ENCODE measurements at places on chromosomes 7 and 10. TPM values are rescaled to one million over a fixed set of nuclear protein-coding genes. Genes with fewer than 3 reads are reported as not detected.
A peak's percentile ranks its signal among the peaks of the same experiment; 100 is the strongest.

DNA sequence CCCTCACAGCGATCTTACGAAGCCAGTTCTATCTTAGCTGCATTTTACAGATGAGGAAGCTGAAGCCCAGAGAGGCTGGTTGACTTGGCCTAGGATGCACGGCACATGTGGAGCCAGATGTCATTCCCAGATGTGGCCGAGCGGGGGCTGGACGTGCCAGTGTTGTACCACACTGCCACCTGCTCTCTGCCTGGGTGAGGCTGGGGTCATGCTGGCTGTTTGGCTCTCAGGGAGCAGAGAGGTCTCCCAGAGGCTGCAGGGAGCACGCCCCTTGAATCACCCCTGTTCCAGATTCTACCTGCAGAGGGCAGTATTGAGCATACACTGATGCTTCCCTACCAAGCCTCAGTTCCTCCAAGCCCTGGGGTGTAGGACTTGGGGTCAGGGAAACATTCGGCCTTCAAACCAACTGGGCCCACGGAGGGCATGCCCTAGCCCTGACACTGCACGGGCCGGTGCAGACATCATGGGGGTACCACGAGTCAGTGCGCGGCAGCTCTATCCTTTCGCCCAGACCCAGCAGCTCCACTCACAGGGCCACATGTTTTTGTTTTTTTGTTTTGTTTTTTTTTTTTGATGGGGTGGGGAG lies 3.8 kb upstream of the GTF2IRD1 start:
- DNase-seq, result peak; percentile 87

GRCh38 chr10:100841528-100841927 lies 71.2 kb upstream of the SLF2 start:
- no peak for DNase-seq

The H2BK1 gene
- total RNA-seq, result not detected

GRCh38 chr10:62264702-62265436 lies 3.8 kb downstream of the RTKN2 start:
- peak; percentile 82 for DNase-seq

GRCh38 chr10:82683945-82684344 lies 809.0 kb downstream of the NRG3 start:
- DNase-seq, result no peak

DNA sequence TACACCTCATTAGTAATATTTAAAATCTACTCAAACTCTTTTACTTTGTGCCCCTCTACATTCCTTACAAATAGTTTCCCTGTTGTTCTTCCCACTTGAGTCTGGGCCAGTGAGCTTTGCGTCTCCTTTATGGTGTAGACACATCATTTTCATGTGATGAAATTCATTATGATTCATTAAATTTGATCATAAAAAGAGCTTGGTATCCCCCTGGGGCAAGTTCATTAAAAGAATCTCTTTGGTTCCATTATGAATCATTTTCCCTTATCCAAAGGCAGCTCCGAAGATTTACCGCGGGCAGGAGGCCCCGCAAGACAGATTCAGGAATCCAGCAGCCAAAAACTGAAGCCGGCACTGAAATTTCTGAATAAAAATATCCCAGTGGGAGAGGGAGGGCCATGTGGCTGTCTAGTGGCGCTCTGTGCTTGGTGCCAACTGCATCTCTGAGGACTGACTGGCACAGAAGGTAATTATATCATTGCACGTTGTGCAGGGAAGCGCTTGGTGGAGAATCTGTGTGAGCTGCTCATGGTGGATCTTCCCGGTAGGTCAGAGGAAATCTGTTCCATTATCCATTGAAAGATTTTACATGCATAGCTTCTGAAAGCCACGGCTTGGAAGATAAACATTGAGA lies 151.4 kb upstream of the PITRM1 start:
- no peak for DNase-seq

The TBX20 gene
- total RNA-seq, result not detected

GRCh38 chr10:63267414-63268148 lies 134.5 kb downstream of the NRBF2 start:
- peak; percentile 82 for DNase-seq

The NKX1-2 gene
- total RNA-seq, result not detected

GRCh38 chr10:72123616-72124015 lies 35.3 kb upstream of the SPOCK2 start:
- no peak for DNase-seq

DNA sequence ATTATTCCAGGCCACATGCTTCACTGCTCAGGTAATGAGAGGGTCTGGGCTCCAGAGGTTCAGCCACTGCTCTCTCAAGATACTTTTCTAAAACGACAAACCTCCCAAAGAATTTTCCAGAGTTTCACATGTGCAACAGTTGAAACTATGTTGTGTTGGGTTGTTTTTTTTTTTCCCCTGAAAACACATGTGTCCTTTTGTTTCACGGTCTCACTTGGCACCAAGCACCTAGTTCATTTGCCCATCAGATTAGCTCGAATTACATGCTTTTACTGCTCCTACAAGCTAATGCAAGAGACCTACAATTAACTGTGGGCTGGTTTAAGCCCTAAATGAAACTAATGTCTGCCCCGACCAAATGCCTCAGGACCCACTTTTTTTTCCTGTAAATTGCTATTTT lies 313.3 kb downstream of the FGFR2 start:
- DNase-seq, result no peak

DNA sequence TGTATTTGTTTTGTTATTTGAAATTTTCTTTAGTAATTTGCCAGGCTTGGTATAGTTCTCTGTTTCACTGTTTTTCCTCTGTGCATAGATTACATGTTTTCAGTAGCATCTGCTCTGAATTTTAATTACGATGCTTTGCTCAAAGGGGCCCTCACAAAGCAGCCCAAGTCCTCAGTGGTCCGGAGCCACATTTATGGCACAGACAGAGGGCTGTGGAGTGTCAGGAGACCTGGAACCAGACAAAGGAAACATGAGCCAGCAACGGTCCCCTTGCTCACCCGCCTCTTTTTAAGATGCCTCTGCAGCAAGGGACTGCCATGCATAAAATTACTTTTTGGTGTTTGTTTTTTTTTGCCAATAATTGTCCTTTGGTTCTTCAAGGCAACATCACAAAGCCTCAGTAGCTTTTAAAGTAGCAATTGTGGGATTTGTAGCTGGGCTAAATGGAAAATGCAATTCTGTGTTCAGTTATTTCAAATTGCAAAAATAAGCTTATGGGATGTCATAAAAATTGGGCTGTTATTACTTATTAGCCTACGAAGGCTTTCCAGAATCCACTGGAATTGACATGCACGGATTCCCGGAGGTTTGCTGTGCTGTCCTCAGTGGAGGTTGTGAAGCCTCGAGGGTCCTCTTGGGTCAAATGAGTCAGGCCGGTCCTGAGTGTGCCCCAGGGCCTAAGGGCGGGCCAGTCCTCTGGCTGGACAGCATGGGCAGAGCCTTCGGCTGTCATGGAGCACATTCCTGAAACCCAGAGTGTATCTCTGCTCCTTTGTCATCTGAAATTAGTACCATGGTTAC lies 422.8 kb downstream of the GLRX3 start:
- no peak for DNase-seq

- DNase-seq, result no peak
Measured at GRCh38 chr10:78412605-78413004, 378.9 kb downstream of the RPS24 start.

GRCh38 chr10:98696516-98696915 lies 249.8 kb upstream of the HPS1 start:
- DNase-seq, result no peak

DNA sequence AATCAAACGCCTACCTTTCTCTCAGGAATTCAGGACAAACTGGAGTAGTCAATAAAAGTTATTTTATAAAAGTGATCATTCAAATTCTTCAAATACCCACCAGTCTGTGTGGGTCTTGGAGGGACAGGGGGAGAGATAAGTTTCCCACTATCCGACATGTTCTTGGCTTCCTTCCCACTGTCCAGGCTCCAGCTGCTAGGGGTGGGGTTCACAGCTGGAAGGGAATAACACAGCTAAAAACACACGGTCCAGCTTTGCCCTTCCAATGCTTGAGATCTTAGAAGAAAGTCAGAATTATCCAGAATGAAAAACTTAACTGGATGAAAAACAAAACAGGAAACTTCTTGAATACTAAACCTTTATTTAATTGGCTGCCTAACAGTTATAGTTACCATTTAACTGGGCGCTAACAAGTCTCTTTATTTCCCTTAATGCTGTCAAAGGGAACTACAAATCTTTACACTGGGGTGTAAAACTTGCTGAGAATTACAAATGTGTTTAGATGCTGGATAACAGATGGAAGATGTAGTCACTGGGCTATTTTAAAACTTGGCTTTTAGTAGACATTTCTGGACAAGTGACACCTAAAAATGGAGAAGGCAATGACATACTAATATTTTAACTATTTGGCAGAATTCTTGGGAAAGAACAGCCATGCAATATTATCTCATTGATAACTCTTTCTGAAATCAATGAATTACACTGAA lies 172.8 kb upstream of the IMMP2L start:
- DNase-seq, result no peak

The ZPBP gene
- total RNA-seq, result not detected

The ZC3HAV1 gene
- 38.2 TPM for total RNA-seq

- DNase-seq, result no peak
Measured at GRCh38 chr7:88318196-88318595, 11.5 kb upstream of the STEAP4 start.

DNA sequence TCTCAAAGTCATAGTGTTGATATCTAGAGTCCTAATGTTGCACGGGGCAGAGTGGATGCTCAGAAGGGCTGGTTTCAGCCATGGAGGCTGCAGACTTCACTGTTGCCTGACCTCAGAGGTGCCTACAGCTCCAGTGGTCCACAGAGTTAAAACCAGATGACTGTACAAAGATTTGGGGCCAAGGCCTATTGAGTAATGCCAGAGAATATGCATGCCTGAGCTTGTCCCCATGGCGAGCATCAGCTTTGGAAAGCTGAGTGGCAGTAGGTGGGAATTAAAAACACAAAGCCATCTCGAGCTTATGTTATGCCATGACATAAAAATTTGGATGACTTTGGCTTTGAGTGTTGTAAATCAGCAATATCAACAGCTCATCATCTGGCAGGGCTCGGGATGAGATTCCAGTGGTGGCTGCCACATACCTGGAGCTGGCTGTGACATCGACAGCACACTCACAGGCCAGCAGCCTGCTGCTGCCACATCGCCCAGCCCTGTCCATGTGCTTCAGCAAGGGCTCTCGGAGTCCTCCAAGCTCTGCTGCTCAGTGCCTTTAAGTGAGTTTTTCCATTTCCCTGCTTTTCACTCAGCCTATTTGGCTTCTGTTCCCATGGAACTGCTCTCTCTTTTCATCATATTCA lies 379.6 kb downstream of the TNS3 start:
- no peak for DNase-seq

DNA sequence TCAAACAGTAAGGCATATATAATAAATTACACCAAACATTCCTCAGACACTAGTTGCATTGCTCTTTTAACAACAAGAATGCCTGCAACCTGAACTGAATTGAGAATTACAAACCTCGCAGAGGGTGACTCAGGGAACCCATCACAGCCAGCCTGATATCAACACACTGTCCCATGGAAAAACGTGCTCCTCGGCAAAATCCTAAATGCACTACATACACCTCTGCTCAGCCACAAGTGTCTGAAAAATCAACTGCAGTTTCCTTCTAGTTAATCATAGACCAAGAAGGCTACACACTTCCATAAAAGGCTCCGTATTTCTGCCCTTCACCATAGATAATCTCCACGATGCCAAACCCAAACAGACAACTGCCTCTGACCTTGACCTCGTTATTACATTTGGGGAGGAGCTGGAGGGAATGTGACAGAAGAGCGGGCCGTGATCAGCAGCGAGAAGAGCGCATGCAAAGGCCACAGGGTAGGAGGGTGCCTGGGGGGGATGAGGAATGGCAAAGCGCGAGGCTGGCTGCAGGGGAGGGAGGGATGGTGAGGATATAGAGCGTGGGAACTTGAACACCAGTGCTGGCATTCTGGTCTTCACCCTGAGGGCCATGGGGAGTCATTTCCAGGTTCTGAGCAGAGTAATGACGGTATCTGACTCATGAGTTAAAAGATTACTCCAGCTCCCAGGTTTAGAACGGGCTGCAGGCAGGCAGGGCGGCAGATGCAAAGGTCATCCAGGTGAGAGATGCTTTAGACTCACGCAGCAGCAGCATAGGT lies 201.9 kb upstream of the FRMD4A start:
- no peak for DNase-seq

DNA sequence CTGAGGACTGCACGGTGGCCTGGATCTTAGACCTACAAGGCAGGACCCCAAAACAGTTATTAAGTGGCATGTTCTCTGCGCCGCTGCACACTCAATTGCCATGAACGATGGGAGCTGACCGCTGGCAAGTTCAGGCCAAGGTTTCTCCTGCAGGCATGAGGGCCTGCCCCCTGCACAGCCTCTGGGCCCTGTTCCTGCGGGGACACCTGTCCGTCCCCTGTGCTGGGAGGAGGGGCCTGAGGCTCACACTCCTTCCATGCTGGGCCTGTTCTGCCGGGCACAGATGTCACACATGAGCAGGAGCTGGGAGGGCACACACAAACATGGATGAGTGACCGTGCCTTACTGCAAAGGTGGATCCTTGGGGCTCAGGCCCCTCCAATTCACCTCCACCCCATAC lies 90.0 kb downstream of the PTPRN2 start:
- no peak for DNase-seq

GRCh38 chr7:98420966-98421612 lies 20.2 kb upstream of the BAIAP2L1 start:
- DNase-seq, result peak; percentile 98

GRCh38 chr10:110008518-110009339 lies 945 bp downstream of the ADD3 start:
- peak; percentile 66 for DNase-seq

GRCh38 chr7:92695308-92696261 lies 105.4 kb upstream of the FAM133B start:
- peak; percentile 98 for DNase-seq

The NPFFR1 gene
- total RNA-seq, result 2.9 TPM

DNA sequence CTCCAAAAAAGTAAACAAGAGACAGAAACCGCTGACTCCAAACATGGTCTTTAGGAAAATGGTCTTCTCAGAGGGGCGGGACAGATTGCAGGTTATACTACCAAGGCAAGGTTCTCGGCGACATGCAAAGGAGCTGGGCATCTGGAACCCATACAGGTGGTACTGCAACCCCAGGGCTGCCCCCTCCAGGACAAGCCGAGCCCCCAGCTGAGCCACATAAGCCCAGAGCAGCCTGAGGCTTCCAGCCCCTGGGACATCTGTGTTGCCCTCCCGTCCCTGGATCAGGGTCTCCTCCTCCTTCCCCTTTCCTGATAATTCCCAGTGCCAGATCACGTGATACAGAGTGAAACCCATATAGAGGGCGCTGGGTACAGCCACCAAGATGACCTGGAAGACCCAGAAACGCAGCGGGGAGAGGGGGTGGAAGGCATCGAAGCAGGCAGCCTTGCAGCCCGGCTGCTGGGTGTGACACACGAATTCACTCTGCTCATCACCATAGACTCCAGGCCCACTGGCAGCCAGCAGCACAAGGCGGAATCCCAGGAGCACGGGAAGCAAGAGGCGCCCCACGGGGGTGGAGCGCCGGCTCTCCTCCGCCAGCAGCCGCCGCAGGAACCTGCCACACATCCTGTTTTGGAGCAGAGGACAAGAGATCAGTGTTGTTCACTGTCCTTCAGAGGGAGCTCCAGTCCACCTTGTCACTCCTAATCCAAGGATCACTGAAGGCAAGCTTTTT lies at the start of gene GJC3:
GJC3 (minus strand) TSS at position 627 of the 736 bp plus-strand sequence; CDS start at position 627, 0 bp downstream.
- peak; percentile 85 for DNase-seq

- no peak for DNase-seq
Measured at GRCh38 chr10:80372675-80373074, 16.1 kb downstream of the DYDC2 start.

The MYL10 gene
- not detected for total RNA-seq

All from HT-29 (cell line).